ENCODE measurements at places on chromosomes 2 and 18. TPM values are rescaled to one million over a fixed set of nuclear protein-coding genes. Genes with fewer than 3 reads are reported as not detected.

POTEF gene
- not detected for polyA plus RNA-seq

- DNase-seq: no peak
Observed at GRCh38 chr18:64208516-64208915, 59.6 kb upstream of the LINC00305 start.

CACNB4 gene
- 4.5 TPM for polyA plus RNA-seq

LYPD1 gene
- 9.3 TPM for polyA plus RNA-seq

- no peak for DNase-seq
Observed at GRCh38 chr2:133843091-133843490, 274.8 kb upstream of the NCKAP5 start.

DNA sequence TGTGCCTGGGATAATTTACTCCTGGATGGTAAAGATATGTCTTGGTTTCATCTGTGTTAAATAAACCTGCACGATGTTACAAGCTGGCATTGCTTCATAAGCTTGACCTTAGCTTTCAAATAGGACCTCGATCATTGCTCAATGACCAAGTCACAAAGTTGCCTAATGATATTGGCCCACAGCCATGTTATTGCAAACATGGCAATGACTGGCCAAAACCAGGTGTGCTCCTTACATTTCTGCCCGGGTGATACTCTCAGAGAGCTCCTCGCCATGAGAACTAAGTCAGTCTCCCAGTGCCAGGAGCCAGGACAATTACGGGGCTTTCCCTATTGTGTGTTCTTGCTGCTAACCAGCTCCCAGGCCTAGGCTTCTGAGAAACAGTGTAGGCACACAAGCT, 72.5 kb upstream of the CYP1B1 start:
- DNase-seq: no peak

GRCh38 chr2:187554011-187554703, at the start of gene TFPI:
TSS of gene TFPI (minus strand) at chr2:187554435. CDS start at chr2:187503768, 50,667 bp downstream.
- peak; percentile 65 for DNase-seq

DNA sequence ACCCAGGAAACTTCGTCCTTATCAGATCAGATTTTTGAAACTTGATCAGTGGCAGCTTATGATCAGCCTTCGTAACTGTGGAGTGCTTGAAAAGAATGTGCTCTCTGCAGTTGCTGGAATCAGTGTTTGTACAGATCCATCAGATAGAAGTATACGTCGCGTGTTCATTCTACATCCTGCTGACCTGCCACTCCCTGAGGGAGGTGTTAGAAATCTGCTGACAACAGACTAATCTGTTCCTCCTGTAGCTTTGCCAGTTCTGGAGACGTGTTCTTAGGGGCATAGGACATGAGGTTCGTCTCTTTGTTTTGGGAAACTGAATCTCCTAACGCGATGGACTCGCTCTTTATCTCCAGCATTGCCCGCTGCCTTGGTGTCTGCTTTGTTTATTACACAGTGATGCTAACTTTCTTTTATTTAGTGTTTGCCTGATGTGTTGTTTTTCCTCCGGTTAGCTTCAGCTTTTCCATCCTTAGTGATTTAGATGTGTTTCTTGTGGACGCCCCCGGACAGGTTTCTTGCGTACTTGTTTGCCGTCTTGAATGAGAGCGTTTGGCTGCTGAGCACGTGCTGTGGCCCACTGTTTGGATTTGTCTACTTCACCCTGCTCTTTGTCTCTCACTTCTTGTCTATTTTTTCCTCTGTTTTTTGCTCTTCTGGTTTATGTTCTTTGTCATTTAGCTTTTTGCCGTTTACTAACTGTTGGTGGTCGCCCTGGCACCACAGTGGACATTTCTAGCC, 17.4 kb upstream of the GAL3ST2 start:
- no peak for DNase-seq

SLC8A1 gene
- 6.3 TPM for polyA plus RNA-seq

DNA sequence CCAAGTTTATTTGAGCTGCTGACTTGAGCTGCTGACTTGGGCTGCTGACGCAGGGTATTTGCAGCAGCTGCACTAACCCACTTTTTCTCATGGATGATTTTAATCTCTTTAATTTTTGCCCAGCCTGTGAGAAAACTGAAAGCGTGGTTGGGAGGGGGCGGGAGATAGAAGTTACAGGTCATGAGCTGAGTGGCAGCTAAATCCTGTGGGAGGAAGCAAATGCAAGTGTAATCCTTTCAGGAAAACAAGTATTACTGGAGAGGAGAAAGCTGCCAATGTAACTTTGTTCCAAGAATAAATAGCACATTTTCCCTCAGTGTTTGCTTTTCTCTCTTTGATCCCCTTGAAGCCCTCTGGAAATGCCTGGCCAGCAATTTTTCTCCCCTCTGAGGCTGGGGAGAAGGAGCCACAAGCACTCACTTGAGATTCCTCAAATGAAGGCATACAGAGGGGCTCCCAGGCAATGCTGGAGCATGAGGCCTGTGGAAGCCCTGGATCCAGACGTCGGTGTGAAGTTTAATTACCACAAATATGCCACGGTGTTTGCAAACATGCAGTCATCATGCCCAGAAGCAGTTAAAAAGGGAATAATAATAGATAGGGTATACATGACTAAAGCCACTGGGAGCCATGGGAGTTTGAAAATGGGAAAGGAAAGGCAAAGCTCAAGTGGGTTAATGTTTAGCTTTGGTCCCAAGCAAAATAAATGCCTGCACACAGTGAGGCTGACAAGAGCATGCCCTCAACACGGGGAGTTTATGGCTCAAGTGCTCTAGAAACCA, 10.4 kb upstream of the EVA1A start:
- no peak for DNase-seq

MARS2 gene
- polyA plus RNA-seq: 3.4 TPM

DNA sequence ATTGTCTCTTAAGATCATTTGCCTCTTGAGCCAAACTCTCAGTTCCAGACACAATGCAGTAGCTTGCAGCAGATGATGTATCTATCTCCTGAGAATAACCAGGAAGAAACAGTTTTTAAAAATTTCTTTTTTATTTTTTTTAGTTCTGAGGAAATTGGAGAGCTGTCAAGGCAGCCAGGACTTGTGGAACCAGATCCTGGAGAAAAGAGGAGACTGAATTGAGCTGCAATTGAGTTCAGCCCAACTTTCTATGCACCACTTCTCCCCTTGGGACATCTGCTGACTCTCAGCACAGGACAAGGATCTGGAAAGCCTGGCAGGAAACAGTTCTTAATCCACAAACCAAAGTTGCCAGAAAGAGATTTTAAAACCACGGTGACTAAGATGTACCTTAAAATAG, 13.5 kb upstream of the CSRNP3 start:
- DNase-seq: peak; percentile 69

- no peak for DNase-seq
Observed at GRCh38 chr2:140586379-140586778, 1544.4 kb downstream of the LRP1B start.

DNA sequence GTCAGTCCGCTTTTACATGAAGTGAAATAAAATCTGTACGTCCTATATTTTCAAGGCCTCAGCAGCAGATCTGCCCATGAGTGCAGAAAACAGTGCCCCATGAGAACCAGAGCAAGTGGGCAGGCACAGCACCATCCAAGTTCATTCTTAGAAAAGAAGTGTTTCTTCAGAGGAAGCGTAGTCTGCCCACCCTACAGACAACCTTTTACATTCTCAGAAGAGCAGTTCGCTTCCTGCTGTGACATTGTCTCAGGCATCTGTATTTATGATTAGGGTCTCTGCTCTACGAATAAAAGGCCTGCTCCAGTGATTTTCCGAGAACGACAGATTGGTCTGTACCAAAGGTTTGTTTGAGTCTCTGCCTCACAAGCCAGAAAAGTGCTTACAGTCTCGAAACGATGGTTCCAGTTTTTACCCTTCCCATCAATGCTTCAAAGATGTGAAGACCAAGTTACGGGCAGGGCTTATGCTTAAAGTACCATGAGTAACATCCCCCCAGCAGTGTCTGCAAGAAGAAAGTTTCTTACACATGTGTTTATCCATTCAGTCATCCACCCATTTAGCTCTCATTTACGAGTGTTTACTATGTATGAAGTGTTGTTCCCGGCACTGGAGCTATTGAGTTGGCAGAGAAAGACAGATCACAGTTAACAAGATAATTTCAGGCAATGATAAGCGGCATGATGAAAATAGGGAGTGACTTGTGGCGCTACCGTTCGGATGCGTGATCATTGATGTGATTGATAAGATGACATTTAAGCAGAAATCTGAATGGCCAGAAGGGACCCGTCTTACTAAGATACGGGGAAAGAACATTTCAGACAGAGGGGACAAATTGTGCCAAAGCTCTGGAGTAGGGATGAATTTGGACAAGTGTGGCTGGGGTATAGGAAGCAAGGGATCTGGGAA, 31.4 kb upstream of the CTLA4 start:
- no peak for DNase-seq

- DNase-seq: no peak
Observed at GRCh38 chr2:70425682-70426301, 123.9 kb upstream of the FAM136A start.

- DNase-seq: no peak
Observed at GRCh38 chr2:73203055-73203681, 794 bp downstream of the NOTO start.

RGPD4 gene
- polyA plus RNA-seq: not detected

- no peak for DNase-seq
Observed at GRCh38 chr2:224085811-224086210, 46.7 kb upstream of the SERPINE2 start.

ANKRD39 gene
- 6.9 TPM for polyA plus RNA-seq

DNA sequence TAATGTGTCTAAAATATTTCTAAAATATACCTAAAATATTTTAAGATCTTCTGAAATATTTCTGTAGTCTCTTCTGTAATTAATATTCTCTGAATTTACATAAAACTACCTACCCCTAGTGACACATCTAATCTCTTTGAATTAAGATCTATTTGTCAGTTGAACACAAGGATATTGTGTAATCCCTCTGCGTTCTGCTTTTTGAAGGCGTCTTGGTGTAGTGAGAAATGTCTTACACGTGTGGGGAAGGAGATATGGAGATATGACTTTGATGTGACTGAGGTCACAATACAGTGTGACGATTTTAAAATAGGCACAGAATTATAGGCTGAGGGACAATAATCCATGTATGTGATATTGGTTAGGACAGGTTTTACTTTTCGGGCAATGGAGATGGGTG, 79.8 kb downstream of the DOK6 start:
- DNase-seq: no peak

DNA sequence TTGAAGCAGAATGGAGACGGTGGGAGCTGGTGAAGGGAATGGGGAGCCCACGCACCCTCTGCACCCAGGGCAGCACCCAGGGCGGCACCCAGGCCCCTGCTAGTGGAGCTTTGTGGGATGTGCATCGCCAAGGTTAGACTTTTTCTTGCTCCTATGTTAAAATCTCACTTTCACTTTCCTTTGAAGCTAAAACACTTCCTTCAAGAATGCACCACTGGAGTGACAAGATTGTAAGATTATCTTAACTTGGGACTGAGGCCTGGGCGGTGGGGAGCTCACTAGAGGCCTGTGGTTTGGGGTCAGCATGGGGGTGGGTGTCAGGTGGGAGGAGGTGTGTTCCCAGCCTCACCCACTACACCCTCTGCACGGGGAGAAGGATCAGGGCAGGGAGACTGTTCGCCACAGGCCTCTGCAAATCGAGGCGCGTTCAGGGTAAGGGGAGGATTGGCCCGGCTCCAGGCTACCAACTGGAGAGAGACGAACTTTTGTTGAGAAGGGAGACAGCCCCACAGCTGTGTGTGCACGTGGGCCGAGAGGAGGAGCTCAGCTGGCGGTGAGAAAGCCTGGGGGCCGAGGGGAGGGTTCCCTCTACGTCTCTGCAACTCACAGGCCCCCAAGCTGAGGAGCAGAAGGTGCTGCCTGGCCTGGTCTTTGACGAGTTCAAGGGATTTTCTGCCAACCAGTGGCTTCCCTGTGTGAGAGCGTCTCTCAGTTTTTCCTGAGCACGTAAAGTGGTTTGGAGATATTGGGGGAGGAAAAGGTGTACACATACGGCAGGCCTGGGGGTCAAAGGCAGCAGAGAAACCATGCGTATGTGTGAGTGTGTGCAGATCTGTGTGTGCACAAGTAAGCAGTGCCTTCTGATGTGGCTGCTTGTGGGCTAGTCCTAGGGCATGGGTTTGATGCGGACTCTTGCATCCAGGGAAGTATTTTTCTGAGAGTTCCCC, 147.7 kb downstream of the KLHL29 start:
- peak; percentile 49 for DNase-seq

- DNase-seq: no peak
Observed at GRCh38 chr2:174577967-174578589, 19.5 kb downstream of the WIPF1 start.

MEP1B gene
- polyA plus RNA-seq: not detected

DNA sequence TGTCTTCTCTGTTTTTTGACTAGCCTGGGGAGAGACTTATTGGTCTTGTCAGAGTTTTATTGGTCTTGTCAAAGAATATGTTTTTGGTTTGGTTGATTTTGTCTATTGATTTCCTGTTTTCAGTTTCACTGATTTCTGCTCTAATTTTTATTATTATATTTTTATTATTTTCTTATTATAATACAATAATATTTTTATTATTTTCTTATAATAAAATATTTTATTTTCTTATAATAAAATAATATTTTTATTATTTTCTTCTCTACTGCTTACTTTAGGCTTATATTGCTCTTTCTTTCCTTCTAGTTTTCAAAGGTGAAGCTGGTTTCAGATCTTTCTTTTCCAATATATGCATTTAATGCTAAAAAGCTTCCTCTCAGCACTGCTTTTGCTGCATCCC, 62.0 kb downstream of the TRAPPC12 start:
- no peak for DNase-seq

- no peak for DNase-seq
Observed at GRCh38 chr18:36695806-36696205, 133.0 kb downstream of the TPGS2 start.

GRCh38 chr18:11688972-11689668, at the start of gene GNAL:
TSS of gene GNAL (plus strand) at chr18:11689264. CDS start at chr18:11689564, 300 bp downstream.
- DNase-seq: peak; percentile 80

- DNase-seq: peak; percentile 41
Observed at GRCh38 chr2:29841386-29842004, 79.9 kb downstream of the ALK start.

GRCh38 chr2:128456281-128456680, 137.6 kb upstream of the HS6ST1 start:
- no peak for DNase-seq

DNA sequence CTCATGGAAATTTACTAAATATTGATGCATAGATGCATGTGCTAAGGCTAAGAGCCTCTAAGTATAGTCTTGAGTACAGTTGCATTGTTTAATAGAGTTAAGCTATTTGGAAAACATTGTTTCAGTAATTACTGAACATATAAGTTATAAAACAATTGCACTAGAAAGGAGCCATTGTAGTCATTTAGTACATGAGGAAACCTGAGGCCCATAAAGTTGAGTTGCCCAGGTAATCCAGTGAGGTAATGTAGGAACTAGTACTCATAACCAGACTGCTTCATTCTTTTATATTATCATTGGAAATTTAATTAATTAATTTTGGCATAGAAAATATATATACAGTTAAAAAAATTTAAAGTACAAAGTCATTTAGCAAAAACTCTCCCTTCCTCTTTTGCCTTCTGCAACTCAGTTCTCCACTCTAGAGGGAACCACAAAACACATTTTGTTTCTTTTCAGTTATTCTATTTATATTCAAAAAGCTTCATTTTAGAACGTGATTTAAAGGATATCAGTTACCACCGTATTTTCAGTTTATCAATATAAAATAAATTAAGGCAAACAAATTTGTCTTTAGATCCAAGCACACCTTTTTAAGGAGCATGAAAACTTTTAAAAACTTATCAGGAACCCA, 27.8 kb upstream of the TBR1 start:
- no peak for DNase-seq

GRCh38 chr18:46650681-46651080, 6.3 kb downstream of the LOXHD1 start:
- no peak for DNase-seq
